CD4-positive, alpha-beta T cell treated with Interleukin-2 at 100 ng/mL for 4 hours (primary cell): ENCODE measurements at places on chromosomes 2 and 18.

DNA sequence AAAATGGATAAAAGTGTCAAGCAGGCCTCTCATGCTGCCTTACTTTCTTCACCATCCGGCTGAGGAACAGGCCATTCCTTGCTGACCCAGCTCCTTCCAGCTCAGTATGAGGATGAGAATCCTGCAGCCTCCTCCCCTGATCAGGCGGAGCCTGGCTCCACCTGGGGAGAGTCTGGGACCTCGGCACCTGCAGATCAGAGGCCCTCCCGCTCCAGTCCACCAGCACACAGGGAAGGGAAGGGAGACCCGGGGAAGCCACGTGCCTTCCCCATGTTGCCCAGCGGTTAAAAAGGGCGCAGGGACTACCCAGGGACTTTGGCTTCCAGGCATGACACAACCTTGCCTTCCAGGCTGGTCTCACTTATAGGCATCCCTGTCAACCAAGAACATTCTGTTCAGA, 172.0 kb downstream of the NDUFA10 start:
- DNase-seq, result no peak

GRCh38 chr2:197998702-197999101, 194.3 kb downstream of the PLCL1 start:
- no peak for DNase-seq

- DNase-seq, result no peak
These were observed 111.8 kb downstream of the FSHR start for GRCh38 chr2:49042488-49042887.

GRCh38 chr2:191538334-191538903, 139.5 kb upstream of the NABP1 start:
- DNase-seq, result no peak

DNA sequence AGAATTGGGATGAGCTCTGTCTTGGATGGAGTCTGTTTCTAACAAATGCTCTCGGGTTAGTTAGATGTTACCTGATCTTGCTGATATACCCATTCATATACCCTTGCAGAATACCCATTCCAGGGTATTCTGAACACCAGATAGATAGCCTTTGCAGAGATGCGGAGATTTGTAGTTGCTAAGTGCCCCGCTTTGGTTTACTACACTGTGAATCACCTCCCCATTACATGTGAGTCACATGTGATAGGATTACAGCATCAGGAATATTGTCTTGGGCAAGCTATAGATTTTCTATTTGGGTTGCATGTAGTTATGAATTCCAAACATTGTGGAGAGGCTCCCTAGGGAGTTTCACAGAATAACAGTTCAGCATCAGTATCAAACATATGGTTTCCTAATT, 3.8 kb downstream of the VSNL1 start:
- no peak for DNase-seq

DNA sequence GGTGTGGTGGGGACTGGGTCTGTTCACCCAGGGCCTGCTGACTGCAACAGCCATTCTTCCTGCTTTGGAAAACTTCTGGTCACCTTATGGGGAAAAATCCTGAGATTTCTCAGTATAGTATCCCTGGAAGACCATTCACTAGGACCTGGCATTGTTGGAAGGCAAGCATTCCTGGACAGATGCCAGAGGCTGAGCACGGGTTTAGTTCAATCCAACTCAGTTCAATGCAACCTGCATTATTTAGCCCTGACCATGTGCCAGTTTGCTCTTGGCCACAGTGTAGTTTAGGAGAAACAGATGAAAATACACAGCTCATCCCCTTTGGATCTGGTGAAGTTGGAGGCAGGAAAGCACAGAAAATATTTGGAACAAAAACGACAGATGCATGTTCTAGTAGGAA, 95.9 kb downstream of the LPIN1 start:
- no peak for DNase-seq

- no peak for DNase-seq
These were observed 13.2 kb downstream of the KCTD18 start for GRCh38 chr2:200496696-200497095.

GRCh38 chr18:74623047-74623816, 25.6 kb downstream of the ZNF407 start:
- peak; percentile 22 for DNase-seq

GRCh38 chr2:208541989-208542464, 135.4 kb downstream of the PTH2R start:
- no peak for DNase-seq

- DNase-seq, result no peak
These were observed 46.4 kb upstream of the BZW1 start for GRCh38 chr2:200765139-200765951.

- DNase-seq, result no peak
These were observed 40.6 kb downstream of the MOB4 start for GRCh38 chr2:197556456-197556855.

GRCh38 chr2:173961346-173961705, 3.8 kb downstream of the SP3 start:
- no peak for DNase-seq

GRCh38 chr2:174553811-174554493, 43.7 kb downstream of the WIPF1 start:
- DNase-seq, result peak; percentile 43

GRCh38 chr2:36607947-36608346, 10.0 kb upstream of the FEZ2 start:
- no peak for DNase-seq

DNA sequence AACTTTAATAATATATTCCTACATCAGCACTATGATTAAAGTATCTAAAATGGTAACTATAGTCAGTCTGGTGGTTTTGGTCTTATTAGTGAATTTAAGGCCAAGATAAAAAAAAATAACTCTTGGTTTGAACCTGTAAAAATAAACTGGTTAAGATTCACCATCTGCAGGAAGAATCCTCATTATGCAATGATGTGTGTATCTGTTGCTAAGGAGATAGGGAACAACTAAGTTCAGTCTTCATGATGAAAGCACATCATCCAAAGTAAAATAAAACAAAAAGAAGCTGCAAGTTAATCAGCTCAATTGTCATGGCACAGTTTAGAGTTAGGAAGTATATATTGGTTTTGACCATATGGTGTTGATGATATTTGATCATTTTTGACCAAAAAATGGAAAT, 466.0 kb downstream of the NYAP2 start:
- DNase-seq, result no peak

- DNase-seq, result no peak
These were observed 90.8 kb downstream of the NFATC1 start for GRCh38 chr18:79486356-79487182.

DNA sequence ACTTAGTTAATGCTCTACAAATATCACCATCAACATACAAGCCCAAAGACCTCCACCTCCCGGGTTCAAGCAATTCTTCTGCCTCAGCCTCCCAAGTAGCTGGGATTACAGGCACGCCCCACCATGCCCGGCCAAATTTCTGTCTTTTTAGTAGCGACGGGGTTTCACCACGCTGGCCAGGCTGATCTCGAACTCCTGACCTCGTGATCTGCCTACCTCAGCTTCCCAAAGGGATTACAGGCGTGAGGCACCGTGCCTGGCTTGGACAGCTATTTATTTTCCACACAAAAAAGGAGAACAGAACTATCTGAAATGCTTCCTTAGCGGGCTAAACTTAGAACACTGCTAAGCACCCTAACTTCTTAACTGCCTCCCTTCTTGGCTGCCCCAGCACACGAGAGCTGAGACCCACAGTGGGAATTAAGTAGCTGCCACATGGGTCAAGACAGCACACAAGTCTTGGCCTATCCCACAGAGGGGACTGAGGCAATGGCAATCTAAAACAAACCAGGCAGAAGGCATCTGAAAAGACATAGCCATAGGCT, 24.8 kb downstream of the CYTIP start:
- no peak for DNase-seq

GRCh38 chr2:158464426-158465281, 7.9 kb downstream of the PKP4 start:
- peak; percentile 40 for DNase-seq

GRCh38 chr2:95297639-95298395, 670 bp downstream of the KCNIP3 start:
- no peak for DNase-seq

DNA sequence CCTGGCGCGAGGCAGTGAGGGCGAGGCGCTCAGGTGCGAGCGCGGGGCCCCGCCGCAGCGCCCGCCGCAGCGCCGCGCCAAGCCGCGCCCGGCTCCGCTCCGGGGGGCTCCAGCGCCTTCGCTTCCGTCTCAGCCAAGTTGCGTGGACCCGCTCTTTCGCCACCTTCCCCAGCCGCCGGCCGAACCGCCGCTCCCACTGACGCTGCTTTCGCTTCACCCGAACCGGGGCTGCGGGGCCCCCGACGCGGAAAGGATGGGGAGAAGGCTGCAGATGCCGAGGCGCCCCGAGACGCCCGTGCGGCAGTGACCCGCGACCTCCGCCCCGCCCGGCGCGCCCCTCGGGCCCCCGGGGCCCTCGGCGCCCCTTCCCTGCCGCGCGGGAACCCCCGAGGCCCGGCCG, 328 bp upstream of the INHBB start:
- no peak for DNase-seq

DNA sequence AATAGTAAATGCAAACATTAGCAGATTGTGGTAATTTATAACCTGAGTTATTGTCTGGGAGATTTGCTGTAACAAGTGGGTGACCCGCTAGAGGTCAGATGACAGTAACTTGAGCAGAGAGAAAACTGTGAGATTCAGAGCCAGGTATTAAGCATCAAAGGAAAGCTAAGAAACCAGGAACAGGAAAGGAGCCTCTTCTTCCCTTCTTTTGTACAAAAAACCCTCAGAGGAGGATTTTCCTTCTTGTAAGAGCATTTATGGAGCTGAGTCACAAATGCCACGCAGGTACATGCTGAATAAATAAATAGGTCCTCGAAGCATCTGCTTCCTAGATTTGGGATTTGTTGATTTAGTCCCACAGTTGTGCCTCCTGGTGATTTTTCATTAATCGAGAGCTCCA, 146.5 kb downstream of the SH3BP4 start:
- DNase-seq, result no peak

DNA sequence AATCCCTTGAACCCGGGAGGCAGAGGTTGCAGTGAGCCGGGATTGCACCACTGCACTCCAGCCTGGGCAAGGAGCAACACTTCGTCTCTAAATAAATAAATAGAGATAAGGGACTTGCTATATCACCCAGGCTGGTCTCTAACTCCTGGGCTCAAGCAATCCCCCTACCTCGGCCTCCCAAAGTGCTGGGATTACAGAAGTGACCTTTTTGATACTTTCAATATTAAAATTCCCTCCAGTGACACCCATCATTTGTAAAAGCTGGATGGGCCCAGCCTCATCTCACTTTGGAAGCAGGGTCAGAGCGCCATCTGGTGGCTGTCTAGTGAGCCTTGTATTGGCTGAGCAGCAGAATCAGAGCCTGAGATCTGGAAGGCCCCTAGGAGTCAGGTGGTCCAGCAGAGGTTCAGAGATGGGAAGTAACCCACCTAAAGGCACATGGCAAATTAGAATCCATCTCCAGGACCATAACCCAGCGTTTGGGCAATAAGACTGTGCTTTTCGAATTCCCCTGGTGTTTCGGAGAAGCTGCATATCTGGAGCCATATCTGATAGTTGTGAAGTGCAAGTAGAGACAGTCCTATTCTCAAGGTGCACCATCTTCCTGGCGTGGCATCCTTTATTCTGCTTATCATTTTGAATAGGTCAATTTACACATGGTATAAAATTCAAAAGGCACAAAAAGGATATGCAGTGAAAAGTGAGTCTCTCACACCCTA, 18.3 kb upstream of the SLC35F6 start:
- DNase-seq, result peak; percentile 71

DNA sequence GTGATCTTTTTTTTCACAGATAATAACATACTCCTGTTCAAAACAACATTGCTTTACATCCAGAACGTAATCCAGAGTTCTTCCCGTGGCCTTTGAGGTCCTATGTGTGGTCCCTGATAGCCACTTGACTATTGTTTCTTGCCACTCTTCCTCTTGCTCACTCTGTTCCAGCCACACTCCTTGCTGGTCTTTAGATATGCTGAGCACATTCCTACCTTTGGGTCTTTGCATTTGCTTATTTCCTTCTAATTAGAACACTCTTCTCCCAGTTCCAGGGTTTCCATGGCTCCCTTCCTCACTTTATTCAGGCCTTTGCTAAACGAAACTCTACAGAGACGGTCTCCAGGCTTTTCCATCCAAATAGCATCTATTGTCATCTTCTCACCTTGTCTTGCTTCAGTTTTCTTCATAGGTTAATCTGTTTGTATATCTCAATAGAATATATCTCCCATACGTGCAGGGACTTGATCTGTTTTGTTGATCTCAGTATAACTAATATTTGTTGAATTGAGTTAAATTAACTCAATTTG, 59.9 kb downstream of the ACSL3 start:
- DNase-seq, result no peak

GRCh38 chr2:88199912-88200682, 30.0 kb downstream of the THNSL2 start:
- peak; percentile 22 for DNase-seq

GRCh38 chr2:8406271-8406670, 275.6 kb upstream of the ID2 start:
- DNase-seq, result no peak

- no peak for DNase-seq
These were observed 18.8 kb downstream of the CCDC85A start for GRCh38 chr2:56202381-56203121.

GRCh38 chr2:164430166-164430783, 191.0 kb downstream of the GRB14 start:
- DNase-seq, result no peak
